ENCODE measurements at places on chromosomes 3 and 15.

- no peak for DNase-seq
These were observed 763.3 kb upstream of the CFAP20DC start for GRCh38 chr3:59813148-59813538.

GRCh38 chr3:63731866-63732265 is 79.4 kb downstream of the SNTN start:
- DNase-seq = no peak

GRCh38 chr3:134002306-134002705 is 27.4 kb downstream of the SLCO2A1 start:
- DNase-seq = no peak

- DNase-seq = no peak
These were observed 48.5 kb downstream of the FNDC3B start for GRCh38 chr3:172087602-172088580.

DNA sequence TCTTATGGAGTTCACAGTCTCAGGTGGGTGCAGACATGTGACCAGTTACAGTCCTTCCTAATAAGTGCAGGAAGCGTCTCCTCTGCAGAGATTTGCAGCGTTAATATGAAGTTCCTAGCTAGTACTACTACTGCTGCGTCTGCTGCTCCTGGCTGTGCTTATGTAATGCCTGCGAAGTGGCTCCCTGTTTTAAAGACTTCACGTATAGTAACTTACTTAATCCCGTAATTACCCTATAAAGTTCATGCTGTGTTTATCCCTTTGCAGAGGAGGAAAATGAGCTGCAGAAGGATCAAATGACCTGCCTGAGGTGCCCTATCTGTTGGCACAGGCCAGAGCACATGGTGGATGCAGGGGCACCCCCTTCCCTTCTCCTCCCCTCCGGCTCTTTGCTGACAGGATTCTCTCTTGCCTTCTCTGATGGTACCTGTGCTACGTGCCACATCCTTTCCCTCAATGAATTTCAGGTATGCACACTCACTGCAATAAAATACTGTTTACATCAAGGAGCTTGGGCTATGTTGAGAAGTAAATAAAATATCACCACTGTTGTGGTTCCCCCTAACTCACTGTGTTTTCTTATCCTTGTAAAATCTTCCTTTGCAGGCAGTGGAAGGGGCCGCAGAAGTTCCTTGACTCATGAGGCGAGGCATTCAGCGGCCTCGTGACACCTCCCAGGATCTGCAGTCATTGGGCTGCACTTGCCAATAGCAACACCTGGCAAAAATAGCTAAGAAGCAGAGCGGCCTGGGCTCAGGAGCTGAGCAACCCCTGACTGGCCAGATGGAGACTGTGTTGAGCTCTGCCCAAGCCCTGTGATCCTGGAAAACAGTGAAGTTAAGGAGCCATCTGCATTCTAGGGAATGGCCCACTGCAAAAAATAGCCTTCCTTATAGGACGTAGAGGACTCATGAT is 188.9 kb upstream of the ATP10A start:
- DNase-seq = no peak

DNA sequence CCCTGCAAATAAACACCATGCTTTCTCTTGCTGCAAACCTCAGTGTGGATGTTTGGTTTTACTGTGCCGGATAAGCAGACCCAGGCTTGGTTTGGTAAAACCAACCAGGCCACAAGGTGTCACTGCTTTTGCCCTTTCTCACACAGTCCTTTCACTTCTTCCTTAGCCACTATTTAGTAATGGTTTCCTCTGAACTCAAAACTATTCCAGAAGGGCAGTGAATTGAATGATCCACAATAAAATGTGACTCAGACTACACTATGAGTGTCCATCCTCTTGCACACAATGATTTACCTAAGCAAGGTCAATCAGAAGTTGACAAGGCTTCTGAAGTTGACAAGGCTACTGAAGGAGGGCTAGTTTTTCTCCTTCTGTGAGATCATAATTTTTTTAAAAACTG is 552.4 kb upstream of the CCDC54 start:
- DNase-seq = no peak

- DNase-seq = no peak
These were observed 747 bp downstream of the UBA7 start for GRCh38 chr3:49812916-49813496.

DNA sequence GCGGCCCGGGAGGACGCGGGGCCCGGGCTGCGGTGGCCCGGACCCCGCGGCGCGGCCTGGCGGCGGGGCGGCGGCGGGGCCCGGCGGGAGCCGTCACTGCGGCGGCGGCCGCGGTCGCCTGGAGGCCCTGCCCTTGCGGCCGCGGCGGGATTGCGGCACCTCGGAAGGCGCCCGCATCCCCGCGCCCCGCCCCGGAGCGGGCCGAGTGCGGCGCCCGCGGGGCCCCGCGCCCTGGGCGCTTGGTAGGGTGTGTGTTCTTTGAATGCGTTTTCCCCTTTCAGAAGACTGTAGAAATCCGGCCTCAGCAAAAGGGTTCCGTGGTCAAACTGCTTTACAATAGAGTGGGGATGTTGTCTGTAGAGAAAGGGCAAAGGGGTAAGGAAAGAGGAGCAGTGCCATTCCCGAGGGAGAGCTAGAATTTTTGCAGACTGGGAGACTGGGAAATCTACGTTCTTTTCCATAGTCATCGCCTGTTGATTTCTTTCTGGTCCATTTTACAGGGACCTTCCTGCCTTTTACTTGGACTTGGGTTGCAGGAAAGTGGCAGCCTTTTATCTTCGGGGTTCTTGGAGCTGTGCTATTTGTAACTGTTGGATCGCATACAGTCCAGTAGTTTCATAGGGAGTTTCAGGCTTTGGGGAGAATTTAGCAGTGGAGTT is 630 bp downstream of the SNRK start:
- DNase-seq = peak; percentile 34

GRCh38 chr3:186268616-186269448 is 93.2 kb downstream of the DGKG start:
- DNase-seq = no peak

- DNase-seq = peak; percentile 76
These were observed 17.2 kb upstream of the USP3 start for GRCh38 chr15:63487076-63487757.

- no peak for DNase-seq
These were observed 639.8 kb downstream of the MAGI1 start for GRCh38 chr3:65398953-65399352.

DNA sequence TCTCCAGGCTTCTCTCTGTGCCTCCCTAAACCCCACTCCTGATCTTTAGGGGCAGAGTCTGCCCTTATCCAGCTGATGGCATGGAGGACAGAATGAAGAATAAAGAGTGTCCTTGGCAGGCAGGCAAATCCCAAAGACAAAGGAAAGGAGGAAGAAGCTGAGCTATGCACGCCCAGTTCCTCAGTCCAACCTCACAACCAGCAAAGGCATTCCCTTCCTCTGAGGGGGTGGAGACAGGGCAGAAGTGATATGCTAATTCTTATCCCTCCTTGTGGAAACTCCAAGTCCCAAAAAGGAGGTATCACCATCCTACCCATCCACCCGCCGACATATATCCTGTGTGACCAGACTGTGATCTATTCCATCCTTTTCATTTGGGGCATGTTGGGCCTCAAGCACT is 10.5 kb upstream of the CCDC54 start:
- DNase-seq = no peak

DNA sequence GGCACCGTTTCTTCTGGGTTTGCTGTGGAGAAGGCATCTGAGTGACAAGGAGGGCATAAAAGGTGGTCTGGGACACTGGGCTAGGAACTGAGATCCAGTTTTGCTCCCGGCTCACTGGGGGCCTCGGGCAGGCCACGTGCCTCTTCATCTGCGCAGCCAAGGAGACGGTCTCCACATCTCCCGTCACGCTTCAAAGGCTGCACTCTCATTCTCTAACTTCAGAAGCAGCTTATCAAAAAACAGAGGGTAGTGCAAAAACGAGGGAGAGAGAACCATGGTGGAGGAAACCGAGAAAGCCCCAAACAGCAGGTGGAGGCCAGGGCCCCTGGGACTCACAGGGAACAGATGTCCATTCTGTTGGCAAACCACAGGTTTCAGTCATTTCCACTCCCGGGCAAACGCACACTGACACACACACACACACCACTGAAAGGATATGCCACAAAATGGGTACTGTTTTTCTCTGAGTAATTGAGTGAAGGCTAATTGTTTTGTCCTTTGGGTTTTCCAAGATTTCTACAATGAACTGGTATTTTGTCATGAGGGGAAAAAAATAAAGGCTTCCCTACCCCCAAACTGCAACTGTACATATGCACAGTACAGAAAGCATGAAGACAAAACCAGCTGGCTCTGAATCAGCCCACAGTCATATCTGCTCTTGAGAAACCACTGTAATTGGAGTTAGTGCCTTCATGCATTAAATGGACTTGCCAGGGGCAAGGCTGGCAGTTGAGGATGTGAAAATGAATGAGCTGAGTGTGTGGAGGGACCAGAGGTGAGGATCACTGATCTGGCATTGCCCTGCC is 71.9 kb downstream of the MGLL start:
- DNase-seq = no peak

DNA sequence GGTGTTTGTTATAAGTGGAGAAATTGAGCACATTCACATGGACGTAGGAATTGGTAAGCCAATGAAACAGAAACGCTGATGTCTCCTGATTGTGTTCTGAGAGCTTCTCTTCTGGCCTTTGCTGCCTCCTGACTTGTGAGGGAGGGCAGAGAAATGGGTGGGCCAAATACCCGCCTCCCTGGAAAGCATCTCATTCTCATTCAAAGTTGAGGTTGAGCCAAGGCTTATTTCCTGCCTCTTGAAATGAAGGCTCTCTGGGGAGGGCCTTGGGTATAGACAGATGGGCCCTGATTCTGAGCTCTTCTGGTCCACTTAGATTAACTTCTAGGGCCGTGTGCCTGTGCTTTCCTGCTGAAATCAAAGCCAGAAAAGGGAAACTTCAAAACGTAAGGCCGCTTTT is 57.4 kb upstream of the MYZAP start:
- no peak for DNase-seq

DNA sequence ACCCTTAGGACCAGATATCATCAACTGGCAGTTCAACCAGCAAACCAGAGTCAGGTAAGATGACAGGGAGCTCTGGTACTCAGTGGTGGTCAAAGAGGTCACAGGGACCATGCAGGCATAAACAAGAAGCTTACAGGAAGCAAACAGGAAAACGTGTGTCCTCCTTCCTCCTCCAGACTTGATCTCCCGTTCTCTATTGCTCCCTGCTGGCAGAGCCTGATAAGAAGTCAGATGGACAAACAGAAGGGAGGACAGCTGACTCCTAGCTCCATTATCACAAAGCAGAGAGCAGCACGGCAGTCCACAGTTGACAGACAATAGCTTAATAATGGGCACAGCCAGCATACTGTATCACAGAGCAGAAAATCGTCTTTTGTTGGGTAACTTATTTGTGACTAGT is 156.5 kb upstream of the SLC2A2 start:
- peak; percentile 58 for DNase-seq

GRCh38 chr3:81764002-81764401 is 2.6 kb upstream of the GBE1 start:
- DNase-seq = no peak

- no peak for DNase-seq
These were observed 42.7 kb downstream of the ITGA11 start for GRCh38 chr15:68389041-68389930.

DNA sequence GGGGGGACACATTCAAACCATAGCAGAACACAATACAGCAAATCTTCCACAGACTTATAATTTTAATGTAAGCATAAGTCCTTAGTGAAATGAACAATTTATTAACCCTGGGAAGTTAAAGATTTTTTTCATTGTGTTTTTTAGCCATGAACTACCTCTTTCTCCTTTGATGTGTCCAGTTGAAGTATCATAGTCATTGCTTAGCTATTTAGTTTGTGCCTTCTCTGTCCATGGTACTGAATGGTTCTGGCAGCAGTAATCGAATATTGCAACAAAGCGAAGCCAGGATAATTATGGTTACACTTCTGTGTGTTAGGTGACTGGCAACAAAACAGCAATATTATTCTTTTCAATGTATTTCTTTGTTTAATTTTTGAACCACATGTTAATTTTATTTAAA is 403.0 kb upstream of the ONECUT1 start:
- DNase-seq = no peak

GRCh38 chr15:75328493-75329314 is 7.2 kb upstream of the COMMD4 start:
- DNase-seq = no peak

DNA sequence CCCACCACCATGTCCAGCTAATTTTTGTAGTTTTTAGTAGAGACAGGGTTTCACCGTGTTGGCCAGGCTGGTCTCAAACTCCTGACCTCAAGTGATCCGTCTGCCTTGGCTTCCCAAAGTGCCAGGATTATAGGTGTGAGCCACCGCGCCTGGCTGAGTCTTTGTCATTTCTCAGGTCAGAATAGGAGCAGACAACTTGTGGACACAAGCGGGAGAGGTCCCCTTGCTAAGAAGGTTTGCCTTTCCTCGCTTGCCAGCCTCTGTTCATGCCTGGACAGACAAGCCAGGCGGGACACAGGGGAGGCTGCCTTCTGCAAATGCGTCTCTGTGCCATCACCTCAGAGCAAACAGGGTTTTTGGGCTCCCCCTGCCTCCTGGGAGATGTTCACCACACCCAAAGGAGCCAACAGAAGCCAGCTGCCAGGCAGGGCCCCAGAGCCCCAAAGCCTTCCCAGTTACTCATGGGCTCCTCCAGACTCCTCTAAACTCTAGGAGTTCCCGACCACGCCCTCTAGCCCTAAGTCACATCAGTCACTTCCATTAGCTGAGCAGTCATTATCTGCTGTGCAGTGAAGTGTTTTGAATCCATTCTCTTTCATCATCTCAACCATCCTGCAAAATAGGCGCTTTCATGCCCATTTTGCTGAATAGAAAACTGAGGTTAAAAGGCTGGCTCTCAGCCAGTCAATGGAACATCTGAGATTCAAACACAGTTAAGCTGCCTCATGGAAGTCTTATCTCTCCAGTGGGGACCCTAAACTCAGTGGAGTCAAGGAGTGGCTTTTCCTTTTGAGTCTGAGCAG is 245.0 kb downstream of the UACA start:
- DNase-seq = no peak

GRCh38 chr3:197482001-197482400 is 73.8 kb downstream of the BDH1 start:
- no peak for DNase-seq

DNA sequence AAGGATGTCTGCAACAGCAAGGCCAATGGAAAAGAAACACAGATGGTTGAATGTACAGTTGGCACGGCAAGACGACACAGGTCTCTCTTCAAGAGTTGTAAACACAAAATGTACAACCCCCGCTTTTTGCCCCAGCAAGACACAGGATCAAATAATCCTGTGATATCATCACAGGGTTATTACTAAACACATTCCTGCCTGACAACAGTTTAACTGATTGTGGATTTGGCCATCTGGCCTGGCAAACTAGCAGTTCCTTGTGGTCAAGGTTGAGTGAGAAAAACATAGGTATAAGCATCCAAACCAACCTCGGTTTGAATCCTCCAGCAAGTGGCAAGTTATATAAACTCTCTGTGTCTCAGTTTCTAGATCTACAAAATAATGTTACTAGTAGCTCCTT is 23.4 kb downstream of the PARP16 start:
- no peak for DNase-seq
